ENCODE measurements at places on chromosomes 7 and 10.

- no peak for DNase-seq
These were observed 61.6 kb upstream of the UNC5B start for GRCh38 chr10:71150796-71151195.

- DNase-seq = no peak
These were observed 604.8 kb upstream of the IGFBP3 start for GRCh38 chr7:46525876-46526275.

DNA sequence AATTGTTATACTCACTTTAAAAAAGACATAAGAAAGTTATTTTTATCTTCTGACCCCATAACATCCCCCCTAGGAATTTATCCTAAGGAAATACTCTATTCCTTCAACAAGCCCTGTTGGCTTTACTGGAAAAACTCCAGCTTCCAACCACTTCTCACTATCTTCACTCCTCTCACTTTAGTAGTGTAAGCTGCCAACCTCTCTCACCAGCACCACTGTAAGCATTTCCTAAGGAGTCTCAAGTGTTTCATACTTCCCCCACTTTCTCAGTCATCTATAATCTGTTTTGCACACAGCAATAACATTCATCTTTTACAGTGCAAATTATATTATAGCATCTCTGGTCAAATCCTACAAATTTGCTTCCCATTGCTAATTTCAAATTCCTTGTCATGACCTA is 45.8 kb downstream of the GPR85 start:
- no peak for DNase-seq

GRCh38 chr7:39027491-39027890 is 49.8 kb downstream of the POU6F2 start:
- DNase-seq = no peak

DNA sequence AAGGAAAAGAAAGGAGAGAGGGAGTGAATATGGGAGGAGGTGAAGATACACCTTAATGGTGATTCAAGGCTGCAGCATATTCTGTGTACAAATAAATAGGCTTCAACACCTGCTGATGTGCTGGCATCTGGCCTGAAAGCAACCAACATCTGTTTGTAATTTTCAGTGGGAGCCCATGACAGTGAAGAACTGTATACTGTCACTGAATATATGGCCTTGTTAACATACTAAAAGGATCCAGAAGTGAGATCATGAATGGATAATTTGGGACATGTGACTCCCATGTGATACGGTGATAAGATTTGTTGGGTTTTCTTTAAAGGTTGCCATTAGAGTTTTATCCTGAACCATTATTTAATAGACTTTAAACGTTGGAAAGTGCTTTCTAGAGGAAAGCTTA is 459.3 kb downstream of the CNTNAP2 start:
- no peak for DNase-seq

DNA sequence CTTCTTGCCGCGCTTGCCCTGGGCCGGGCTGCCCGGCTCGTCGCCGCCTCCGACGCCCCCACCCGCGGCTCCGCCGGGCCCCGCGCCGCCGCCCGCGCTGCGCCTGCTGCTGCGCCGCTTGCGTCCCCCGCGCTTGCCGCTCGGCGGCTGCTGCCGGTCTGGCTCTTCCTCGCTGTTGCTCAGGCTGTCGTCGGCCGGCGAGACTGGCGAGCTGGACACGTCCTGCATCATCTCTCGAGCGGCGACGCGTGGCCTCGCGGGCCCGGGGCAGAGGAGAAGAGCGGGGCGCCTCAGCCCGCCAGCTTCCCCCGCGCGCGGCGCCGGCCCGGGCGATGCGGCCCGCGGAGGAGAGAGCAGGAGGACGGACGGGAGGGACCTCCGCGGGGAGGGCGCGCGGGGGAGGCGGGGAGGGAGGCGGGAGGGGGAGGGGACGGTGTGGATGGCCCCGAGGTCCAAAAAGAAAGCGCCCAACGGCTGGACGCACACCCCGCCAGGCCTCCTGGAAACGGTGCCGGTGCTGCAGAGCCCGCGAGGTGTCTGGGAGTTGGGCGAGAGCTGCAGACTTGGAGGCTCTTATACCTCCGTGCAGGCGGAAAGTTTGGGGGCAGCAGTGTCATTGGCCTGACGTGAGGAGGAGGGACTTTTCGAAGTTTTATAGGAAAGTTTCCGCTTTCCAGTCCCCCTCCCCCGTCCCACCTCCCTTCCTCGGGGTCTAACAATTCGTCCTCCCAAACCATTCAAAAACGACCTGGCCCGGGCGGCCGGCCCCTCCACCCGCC is at the start of gene TWIST1:
TWIST1 (minus strand) TSS at position 546 of the 779 bp plus-strand sequence; CDS start at position 231, 315 bp downstream.
- DNase-seq = no peak

DNA sequence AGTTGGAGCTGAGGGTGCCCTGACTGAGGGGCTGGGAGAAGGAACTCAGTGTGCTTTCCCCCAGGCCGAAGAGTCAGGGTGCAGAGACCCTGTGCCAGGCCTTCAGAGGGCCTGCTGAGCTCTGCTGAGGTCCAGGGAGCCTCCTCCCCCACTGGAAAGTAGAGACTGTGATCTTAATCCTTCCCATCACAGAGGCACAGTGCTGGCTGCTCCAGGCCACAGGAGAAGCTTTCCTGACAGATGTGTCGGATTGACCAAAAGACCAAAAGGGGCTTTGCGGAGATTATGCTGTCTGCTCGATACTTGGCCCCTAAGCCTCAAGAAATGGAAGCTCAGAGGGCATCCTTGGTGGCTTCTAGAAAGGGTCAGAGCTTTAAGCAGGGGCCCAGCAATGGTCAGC is 32.9 kb upstream of the BTRC start:
- DNase-seq = no peak

GRCh38 chr7:34131371-34131770 is 226.0 kb downstream of the BMPER start:
- no peak for DNase-seq

- DNase-seq = no peak
These were observed 373.0 kb downstream of the RPS24 start for GRCh38 chr10:78406648-78407008.

DNA sequence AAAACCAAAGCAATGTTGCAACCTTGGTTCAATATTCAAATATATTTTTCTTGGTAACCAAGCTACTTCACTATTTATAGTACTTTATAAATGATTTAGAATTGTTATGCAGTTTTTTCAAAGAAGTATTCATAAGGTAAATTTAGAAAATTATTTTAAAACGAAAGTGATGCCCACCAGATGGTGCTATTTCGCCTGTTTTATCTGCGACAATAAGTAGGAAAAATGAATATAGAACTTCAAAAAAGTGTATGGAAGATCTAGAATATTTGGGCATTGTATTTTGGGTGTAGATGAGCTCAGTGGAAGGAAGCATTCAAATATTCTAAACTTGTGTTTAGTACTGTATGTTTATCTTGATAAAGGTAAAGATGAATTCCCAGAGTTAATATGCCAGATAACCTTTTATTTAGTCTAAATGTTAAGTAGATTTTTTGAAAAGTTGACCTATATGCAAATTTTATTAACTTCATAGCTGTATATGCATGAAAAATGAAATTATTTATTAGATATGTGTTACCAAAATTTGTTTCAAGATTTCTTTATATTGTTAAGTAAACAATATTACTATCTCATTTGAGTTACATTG is 93.2 kb downstream of the ADK start:
- DNase-seq = no peak

GRCh38 chr10:72981882-72982529 is 27.4 kb upstream of the PLA2G12B start:
- no peak for DNase-seq

DNA sequence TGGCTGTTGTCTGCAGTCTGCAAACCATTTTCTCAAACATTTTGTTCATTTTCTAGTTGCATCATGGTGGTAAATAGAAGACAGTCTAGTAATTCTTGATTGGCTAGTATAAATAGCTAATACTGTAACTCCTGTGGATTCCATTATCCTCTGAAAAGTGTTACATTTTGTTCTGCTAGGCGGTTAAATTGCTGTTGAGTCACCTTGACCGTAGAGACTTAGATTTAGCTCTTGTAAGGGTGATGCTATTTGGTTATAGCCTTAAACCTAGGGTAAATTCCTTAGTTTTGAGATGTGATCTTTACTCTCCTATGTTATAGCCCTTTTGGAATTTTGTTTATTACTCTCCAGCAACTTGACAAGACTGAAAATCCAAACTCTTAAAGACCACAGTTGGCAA is 58.8 kb downstream of the SHOC2 start:
- no peak for DNase-seq

- DNase-seq = no peak
These were observed 193.1 kb downstream of the SORCS1 start for GRCh38 chr10:106971411-106971831.

GRCh38 chr7:129197771-129198170 is 9.3 kb downstream of the SMO start:
- DNase-seq = no peak

DNA sequence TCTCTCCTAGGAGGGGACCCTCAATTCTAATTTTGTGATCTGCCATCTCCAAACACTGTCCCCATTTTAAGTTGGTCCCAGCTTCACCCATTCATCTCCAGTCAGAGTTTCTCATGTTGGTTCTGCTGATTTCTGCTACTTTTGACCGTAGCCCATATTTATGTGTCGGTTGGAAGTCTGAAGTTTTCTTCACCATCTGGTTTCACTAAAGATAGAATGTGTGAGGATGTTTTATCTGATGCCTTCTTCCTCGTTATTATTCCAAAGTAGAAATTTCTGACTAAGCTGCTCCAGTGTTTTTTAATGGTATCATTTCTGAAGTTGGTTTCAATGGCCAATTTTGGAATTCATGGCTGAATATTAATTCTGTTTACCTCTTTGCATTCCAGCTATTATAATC is 21.3 kb upstream of the IFIT2 start:
- no peak for DNase-seq

DNA sequence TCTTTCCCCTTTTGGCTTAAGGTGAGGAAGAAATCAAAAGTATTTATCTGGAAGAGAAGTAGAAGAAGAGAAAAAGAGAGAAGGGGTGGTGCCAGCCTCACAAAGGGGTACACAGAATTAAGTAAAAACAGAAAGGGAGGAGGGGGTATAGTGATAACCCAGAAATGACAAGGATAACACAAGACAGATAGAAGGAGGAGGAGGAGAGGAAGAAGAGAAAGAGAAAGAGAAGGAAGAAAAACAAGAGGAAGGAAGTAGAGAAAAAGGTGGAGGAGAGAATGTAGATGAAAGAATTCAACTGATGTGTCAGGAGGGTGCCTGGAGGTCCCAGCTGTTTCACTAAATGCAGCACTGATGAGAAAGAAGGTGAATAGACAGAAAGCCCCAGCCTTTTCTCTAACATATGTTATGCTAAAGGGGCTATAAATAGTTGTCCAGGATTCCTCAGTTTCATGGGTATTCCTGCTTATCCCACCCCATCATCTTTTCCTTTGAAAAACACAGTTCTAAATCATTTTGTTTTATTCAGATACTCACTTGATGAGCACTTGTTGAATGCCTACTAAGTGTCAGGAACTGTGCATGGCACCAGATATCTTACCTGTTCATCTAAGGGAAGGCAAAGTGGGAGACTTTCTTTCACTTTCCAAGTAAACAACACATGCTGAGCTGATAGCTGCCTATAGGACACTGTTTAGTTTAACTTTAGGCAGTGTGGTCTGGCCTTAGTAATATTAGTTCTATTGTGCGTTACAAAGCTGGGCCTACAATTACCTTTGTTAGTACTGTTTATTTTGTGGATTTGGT is 8.0 kb downstream of the SEMA3E start:
- no peak for DNase-seq

DNA sequence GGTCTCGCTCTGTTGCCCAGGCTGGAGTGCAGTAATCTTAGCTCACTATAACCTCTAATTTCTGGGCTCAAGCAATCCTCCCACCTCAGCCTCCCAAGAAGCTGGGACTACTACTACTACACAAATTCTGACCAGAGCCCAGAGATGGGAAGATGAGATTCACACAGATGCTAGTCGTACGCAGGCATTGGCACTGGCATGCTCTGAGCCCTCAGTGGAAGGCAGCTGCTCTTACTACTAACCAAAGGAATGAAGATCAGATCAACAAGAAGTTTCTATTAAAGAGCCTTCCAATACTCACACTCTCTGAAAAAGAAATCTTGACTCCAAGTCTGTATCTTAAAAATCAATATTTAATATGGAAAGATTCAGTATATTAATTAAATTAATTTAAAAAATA is 10.7 kb downstream of the GDF2 start:
- DNase-seq = no peak

DNA sequence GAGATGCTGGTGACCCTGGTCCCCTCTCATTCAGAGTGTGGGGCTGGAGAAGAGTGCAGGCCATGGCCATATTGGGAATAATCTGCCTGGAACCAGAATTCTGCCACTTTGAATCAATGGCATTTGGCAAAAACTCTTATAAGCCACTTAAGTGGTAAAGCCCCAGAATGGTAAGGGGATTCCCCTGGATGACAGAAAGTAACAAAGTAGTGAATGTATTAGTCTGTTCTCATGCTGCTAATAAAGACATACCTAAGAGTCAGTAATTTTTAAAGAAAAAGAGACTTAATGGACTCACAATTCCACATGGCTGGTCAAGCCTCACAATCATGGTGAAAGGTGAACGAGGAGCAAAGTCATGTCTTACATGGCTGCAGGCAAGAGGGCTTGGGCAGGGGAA is 248.6 kb downstream of the SH2D4B start:
- no peak for DNase-seq

GRCh38 chr10:69892816-69893215 is 91.1 kb downstream of the COL13A1 start:
- DNase-seq = no peak

DNA sequence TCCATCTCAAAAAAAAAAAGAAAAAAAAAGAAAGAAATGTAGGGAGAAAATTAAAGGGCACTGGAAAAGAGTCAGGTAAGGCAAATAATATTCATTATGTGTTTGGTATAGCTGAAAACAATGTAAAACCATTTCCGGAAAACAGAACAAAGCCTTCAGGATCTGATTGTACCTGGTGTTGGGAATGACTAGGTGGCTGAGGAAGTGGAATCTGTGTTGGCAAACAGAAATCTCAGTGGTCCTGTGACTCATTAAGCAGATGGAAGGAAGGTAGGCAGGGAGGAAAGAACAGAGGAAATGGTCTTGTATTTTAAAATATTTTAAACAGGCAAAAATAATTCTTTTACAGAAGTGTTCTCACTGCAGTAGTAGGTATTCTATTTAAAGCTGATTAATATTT is 55.7 kb upstream of the GATA3 start:
- DNase-seq = no peak

Data from stimulated activated naive CD8-positive, alpha-beta T cell treated with anti-CD3 and anti-CD28 coated beads, Interleukin-15, amount 100 ng/mL, for 72 hours (primary cell).